NCI-H524 (cell line): ENCODE measurements at places on chromosomes 16 and 17.

GRCh38 chr17:64503821-64504768, 2.0 kb downstream of the DDX5 start:
- no peak for DNase-seq

DNA sequence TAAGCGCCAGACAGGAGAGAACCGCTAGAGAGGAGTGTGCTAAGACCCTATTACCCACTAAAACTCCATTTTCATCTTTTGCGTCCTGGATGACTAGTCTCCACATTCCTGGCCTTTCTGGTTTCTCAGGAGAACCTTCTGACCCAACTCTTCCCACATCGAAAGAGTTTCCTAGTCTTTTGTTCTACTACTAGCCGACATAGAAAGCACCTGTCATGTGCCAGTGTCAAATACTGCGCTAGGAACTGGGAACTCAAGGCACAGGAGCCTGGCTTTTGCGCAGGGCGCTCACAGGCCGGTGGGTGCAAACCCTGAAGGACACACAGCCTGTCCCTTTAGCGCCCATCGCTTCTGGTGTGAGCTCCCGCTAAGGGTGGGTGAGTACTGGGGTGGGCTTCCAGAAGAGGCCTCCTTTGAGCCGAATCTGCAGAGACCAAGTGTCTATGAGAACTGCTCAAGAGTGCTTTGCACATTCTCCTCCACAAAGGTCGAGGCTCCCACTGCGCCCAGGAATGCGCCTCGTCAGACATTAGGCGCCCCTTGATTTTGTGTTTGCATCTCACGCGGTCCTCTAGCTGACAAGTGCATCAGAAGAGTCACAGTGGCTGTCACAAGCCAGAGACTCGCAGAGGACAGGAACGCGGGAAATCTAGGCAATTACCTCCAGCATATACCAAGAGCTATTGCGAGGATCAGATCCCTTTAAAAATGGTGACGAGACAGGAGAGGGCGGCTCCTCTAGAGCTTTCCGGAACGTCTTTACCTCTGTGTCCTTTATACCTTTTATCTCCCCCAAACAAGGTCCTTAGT, 2.0 kb upstream of the PSMB3 start:
- DNase-seq, result peak; percentile 51

DNA sequence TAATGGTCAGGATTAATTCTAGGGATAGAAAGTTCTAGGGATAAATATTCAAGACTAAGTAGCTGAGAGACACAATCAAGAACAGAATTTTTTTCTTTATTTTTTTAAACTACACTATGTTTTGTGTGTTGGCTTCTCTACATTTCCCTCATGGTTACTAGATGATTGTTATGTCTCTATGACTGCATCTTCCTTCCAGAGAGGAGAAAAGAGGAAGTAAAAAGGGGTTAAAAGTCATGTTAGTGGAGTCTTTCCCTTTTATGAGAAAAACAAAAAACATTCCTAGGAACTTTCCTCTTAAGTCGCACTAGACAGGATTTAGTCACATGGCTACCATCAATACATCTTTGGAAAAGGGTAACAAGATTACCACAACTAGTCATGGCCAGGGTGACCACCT, 375.0 kb downstream of the KCNJ2 start:
- DNase-seq, result no peak

DNA sequence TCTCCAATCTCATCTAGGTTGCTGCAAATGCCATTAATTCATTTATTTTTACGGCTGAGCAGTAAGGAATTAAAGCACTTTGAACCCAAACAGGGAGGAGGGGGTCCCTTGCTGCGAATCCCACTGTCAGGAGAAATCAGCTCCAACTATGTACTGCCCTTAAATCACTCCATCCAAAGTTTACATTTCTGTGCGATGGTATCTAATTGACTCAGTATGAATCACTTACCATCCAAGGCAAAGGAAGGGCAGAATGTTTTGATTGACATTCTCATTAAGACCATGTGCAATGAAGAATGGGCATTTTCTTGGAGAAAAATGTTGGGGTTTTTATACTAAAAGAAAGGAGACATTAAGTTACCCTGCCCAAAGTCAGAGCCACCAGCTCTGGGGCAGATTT, 47.7 kb upstream of the XYLT1 start:
- no peak for DNase-seq

GRCh38 chr17:7864995-7865650, 7.3 kb downstream of the CYB5D1 start:
- no peak for DNase-seq

GRCh38 chr17:76199469-76199868, 40.8 kb downstream of the RNF157 start:
- no peak for DNase-seq

DNA sequence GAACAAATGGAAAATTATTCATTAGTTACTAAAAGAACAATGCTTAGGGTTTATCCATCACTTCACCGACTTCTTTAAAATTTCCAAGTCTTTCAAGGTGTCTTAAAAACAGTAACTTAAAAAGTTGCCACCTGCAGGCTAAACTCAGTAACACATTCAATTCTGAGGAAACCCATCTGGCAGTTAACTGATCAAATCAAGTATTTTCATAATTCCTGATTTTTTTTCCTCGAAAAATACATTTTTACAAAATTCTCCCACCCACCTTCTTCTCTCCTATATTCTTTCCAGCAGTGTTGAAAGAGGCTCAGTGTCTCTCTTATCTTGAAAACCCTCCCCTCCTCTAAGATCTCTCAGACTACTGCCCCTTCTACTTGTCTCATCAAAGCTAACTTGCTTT, 29.9 kb downstream of the PARN start:
- DNase-seq, result no peak

DNA sequence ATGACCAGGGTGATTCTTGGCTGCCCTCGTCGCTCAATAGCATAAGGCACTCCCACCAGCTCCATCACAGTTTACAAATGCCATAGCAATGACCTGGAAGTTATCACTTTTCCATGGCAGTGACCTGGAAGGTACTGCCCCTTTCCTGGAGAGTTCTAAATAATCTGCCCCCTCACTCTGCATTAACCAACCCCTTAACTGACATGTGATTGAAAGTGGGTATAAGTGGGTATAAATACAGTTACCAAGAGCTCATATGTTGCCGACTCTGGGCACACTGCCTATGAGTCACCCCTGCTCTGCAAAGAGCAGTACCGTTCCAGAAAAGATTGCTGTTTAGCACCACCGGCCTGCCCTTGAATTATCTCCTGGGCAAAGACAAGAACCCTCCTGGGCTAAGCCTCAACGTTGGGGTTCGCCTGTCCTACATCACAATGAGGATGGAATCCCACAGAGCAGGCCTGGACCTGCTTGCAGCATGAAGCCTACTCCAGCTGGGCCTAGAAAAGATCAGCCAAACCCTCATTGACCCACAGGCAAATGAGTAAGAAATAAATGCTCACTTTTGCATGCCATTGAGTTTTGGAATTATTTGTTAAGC, 95.2 kb upstream of the SEC14L1 start:
- no peak for DNase-seq

- DNase-seq, result peak; percentile 30
Observed at GRCh38 chr16:75580-76501, 2.2 kb upstream of the MPG start.

- no peak for DNase-seq
Observed at GRCh38 chr17:77580531-77581270, 377.8 kb upstream of the TNRC6C start.

- no peak for DNase-seq
Observed at GRCh38 chr16:75566758-75567255, 628 bp downstream of the GABARAPL2 start.

DNA sequence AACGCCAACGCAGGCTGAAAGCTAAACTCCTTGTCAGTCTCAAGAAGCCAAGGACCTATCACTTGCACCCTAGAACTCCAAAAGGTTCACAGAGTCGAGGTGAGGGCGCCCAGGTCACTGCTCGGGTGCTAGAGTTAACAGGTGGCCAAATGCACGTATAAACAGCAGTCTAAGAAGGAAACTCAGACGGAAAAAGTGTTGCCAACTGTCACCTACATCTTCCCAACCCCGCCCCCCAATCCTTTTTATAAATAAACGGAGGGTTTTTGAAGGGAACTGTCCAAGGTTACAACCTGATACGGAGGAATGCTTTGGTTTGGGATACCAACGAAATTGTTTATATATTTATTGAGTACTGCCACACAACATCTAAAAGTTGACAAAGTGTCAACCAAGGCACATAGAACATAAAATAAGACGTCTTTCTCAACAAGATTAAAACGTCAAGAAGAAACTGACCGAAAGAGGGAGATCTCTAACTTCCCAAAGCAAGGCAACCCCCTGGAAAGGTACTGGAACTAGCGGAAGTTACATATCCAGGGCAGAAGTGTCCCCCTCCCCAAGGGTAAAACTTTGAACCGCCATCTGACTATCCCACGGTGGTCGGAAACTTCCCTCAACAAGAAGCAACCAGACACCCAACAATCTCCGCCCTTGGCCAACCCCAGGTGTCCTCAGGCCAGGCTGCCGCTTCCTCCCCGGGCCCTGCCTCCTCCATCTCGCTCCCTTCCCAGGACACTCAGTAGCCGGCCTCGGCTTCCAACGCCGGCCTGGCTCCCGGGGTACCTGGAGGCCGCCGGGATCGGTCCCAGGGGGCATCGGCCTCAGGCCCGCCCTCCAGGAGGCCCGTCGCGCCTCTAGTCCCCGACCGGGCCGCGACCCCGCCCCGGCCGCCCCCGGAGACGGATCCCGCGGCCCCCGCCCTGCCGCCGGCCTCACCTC, 982 bp downstream of the SPAG9 start:
- DNase-seq, result peak; percentile 55

DNA sequence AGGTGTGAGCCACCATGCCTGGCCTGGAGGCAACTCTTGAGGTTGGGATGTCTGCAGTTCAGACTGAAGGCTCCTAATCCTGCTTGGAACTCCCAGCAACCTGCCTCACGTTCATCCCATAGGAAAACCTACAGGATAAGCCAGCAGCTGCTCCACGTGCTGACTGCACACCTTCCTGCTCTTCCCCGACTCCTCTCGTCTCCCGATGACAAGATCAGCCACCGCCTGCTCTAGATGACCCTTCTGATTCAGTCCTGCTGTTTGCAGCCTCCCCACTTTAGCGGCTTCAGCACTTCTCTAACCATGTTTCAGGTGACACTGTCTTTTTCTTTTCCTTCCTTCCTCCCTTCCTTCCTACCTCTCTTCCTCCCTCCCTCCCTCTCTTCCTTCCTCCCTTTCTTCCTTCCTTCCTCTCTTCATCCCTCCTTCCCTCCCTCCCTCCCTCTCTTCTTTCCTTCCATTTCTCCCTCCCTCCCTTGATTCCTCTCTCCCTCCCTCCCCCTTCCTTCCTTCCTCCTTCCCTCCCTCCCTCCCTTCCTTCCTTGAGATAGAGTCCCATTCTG, 61.8 kb downstream of the EMP2 start:
- DNase-seq, result no peak

DNA sequence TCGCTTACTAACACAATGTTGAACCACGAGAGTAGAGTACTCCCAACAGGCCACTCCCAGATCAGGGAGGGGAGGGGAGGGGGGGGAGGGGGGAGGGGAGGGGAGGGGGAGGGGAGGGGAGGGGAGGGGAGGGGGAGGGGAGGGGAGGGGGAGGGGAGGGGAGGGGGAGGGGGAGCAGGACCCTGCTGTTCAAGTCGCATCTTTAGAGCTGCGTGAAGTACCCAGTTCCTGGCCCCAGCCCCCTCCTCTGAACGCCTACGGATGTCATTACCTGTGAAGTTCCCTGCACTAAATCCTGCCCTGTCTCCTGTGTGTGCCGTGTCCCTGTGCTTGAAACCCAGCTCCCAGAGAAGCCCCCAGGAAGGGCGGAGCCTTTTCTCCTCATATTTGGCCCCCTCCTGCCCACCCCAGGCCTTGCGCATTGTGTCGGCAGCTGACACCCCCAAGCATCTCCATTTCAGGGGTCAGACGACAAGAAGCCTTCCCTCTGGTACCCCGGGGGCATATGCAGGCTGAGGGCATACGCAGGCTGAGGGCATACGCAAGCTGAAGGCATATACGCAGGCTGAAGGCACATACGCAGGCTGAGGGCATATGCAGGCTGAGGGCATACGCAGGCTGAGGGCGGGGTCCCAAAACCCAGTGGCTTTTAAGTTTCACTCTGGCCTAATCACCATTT, 330.2 kb downstream of the C16orf95 start:
- no peak for DNase-seq

DNA sequence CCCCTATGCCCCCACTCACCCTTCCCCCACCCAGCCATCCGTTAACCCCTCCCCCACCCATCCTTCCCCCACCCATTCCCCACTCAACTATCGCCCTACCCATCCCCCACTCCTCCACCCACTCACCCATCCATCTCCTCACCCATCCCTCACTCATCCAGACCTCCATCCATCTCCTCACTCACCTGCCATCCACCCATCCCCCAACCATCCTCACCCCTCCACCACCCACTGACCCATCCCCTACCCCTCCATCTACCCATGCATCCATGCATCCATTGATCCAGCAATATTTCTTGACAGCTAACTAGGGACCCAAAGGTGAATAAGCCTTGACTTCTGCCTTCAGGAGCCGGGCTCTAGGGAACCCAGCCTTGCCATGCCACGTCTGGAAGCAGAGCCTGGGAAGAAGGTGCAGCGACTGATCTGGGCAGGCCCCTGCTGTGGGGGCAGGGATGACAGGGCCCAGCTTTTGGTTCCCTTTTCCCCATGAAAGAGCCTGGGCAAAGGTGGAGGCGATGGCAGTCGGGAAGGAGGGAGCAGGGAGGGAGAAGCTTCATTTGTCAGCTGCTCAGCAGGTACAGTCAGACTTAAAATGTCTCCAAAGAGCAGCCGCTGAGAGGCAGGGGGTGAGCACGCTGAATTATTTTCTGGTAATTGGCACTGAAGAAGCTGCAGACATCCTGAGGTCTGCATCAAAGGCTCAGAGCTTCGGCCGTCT, 23.1 kb upstream of the DOC2B start:
- DNase-seq, result no peak

- no peak for DNase-seq
Observed at GRCh38 chr17:77498091-77498741, 357.4 kb downstream of the SEC14L1 start.

- no peak for DNase-seq
Observed at GRCh38 chr17:258906-259305, 77.5 kb upstream of the DOC2B start.

GRCh38 chr17:45224671-45225050, 3.0 kb downstream of the FMNL1 start:
- no peak for DNase-seq

GRCh38 chr16:85425074-85425662, 188.0 kb upstream of the GSE1 start:
- no peak for DNase-seq

DNA sequence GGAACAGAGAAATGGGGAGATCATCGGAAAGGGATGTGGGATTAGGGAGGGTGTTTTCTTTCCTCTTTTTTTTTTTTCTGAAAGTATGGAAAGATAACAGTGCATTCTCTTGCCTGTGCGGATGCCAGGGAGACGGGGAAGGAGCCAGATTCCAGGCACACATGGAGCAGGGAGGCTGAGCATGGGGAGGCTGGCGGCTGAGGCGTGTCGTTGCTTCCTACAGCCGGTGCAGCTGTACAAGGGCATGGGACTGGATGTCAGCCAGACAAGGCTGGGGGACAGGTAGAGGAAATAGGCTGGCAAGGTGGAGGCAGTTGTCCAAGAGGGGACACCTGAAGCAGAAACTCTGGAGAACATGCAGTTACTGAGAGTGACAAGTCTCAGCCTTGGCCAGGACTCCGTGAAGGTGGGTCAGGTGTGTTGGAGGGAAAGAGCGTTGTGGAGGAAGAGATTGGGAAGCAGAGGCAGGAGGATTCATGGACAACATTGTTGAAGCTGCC, 16.6 kb upstream of the ADORA2B start:
- no peak for DNase-seq

GRCh38 chr16:3020247-3020603, at the start of gene TNFRSF12A:
TSS of gene TNFRSF12A (plus strand) at chr16:3020368. CDS start at chr16:3020398, 30 bp downstream.
- peak; percentile 39 for DNase-seq
